ENCODE measurements at places on chromosomes 5 and 9.

DNA sequence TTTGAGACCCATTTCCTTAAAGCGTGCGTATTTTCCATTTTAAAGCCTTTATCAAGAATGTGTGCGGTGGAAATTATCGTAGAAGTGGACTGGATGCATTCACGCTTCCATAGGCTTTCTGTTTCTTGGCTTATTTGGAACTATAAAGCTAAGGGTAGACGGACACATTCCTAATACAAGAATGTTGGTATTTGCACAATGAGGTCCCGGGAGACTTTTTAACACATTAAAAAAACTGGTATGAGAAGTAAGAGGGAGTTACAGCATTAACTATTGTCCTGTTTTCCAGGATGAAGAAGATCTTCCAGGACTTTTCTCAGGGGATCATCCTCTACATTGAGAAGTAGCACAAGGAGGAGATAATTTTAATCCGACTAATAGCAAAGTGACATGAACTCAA is 653.0 kb downstream of the MTRR start:
- no peak for DNase-seq

GRCh38 chr9:22452415-22453010 is 5.9 kb downstream of the DMRTA1 start:
- peak; percentile 14 for DNase-seq

DNA sequence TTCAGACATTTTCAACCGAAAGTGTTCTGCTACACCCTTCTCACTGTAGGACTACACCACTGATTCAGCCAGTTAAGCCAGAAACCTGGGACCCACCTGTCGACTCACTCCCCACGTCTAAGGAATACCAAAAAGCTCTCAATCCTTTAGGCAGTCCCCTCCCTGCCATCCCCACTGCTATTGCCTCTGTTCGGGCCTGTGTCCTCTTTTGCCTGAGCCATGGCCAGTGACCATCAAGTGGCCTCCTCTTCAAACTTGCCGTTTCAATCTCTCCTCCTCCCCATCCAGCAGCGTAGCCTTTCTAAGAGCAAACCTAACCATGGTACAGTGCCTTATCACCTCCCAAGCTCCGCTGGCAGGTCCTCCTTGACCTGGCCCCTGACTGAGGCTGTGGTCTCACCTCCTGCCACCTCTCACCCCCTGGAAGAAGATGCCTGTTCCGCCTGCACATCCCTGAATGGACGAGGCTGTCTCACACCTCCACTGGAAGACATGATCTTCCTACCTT is 64.1 kb downstream of the GALNT12 start:
- no peak for DNase-seq

DNA sequence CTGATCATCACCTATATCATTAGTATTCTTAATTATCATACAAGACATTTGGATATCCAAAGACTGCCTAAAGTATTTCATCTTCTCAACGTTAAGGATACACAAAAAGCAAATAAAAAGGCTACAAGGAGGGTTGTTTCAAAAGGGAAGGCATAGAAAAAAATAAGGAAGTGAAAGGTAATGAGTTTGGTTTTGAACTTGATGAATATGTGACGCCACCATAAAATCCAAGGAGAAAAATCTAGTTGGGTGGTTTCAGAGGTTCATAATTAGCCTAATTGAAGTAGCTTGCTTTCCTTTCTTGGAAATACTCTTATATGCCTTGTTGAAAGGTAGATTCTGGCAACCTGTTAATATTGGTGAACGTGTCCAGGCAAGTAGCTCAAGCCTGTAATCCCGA is 96.1 kb upstream of the SGCD start:
- DNase-seq, result no peak

GRCh38 chr5:83956386-83956785 is 235.7 kb upstream of the HAPLN1 start:
- no peak for DNase-seq

DNA sequence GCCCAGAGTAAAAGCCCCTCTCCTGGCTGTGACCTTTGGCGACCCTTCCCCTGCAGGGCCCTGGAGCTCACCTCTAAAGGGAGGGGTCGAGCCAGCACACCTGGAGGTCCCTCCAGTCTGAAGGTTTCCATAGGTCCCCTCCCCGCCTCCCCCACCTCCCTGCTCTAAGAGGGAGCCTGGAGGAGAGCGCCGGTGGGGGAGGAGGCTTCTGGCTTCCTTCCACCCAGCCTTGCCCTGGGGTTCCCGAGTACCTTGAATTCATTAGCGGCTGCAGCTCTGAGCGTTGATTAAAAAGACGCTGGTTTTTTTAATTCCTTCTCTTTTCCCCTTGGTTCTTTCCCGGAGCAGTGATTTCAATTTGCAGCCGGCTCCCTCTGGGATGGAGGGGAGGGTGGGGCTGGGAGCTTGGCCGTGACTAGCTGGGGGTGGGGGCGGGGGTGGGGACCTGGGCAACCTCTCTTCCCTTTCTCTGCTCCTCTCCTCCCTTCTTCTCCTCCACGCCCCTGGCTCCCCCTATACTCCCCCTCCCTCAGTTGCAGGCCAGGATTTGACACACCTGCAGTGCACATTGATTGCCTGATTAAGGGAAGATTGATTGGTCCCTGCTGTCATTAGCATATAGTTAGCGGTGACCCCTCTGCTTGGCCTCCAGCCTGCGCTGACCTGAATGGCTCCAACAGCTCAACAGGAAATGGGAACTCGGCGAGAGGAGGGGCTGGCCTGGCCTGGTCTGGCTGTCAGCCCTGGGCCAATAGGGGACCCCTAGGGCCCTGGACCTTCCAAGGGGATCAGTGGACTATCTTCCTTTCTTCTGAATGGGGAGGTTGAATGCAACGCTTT is 67.5 kb upstream of the RAPGEF1 start:
- no peak for DNase-seq

DNA sequence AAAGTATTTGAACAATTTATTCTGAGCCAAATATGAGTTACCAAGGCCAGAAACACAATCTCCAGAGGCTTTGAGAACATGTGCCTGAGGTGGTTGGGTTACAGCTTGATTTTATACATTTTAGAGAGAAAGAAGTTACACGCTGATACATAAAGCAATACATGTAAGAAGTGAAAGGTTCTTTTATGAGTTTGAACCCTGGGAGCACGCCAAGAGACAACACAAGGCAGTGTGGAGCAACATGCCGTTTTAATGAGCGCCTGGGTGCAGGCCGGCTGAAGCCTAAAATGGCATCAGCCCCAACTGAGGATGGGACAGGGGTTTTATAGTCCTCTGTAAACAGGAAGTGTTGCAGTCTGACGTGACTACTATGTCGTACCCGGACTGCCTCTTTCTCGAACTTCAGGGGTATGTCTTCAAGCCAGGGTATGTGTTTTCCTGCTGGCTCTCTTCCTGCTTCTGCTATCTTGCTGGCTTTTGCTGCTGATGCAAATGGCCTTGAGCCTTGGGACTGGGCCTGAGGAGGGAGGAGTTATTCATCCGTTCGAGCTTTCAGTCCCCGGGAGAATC is 193.7 kb downstream of the CYLC2 start:
- DNase-seq, result no peak

GRCh38 chr9:16992138-16992537 is 121.7 kb upstream of the BNC2 start:
- no peak for DNase-seq

DNA sequence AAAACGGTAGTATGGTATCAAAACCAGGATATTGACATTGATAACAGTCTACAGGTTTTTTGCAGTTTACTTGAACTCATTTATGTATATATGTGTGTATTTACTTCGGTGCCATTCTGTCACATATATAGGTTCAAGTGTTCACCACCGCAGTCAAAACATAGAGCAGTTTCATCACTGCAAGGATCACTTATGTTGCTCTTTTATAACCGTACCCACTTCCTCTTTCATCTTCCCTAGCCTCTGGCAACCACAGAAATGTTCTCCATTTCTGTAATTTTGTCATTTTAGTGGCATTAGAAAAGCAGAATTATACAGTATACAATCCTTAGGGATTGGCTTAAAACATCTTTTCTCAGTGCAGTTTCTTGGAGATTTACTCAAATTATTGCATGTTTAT is 90.3 kb downstream of the SH3GL2 start:
- DNase-seq, result no peak

- no peak for DNase-seq
Measured at GRCh38 chr9:106862821-106863720, at the start of gene ZNF462. Gene ZNF462, plus strand, starts transcription at chr9:106863166. Its CDS starts 60,218 bp downstream, at chr9:106923384.

- DNase-seq, result no peak
Measured at GRCh38 chr5:99706160-99706559, 777.4 kb upstream of the CHD1 start.

- no peak for DNase-seq
Measured at GRCh38 chr9:124661271-124661670, 109.8 kb downstream of the NR6A1 start.

DNA sequence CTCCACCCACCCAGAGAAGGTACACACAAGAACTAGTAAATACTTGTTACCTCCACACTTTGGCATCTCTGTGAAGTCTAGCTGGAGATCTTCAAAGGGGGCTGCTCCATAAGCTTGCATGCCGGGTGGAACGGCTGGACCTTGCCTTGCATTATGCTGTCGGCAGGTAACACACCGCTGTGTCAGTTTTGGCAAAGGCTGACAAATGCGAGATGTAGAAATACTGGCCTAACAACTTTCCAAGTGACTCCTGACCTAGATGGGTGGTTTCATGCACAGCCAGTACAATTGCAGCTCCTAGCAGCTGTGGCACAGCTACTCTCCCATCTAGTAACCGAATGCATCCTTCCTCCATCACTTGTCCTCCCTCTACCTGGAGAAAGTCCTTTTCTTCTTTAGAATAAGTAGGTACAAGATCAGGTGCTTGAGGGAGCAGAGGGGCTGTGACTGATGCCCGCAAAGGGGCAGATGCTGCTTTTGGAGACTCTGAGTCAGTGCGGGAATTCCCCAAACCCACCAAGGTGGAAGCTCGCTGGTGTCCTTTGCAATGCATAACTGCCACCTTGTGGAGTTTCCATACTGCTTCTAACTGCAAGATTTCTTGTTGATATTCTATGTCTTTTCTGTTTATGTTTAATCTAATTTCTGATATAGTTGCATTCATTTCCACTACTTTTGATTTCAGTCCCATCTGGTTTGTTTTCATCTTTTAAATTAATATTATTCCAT is 78.4 kb downstream of the TMEM161B start:
- no peak for DNase-seq

DNA sequence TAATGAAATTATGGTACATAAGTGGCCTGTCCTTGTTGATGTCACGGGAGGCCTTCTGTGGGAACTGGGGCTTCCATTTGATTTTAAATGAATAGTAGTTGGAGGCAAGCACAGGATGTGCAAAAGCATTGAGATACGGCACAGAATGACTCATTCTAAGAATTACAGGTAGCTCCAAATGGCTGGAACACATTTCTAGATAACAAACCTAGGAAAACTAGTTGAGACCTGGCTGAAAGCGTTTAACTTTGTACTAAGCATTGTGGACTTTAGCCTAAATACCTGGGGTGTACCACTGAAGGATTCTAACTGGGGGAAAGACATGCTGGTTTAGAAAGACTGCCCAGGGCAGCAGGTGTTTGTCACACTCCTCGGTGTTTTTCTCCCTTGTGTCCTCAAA is 9.4 kb downstream of the SKP2 start:
- no peak for DNase-seq

GRCh38 chr9:89813482-89813881 is 208.7 kb downstream of the GADD45G start:
- DNase-seq, result no peak

- DNase-seq, result no peak
Measured at GRCh38 chr9:97276310-97276852, 31.1 kb upstream of the CCDC180 start.

DNA sequence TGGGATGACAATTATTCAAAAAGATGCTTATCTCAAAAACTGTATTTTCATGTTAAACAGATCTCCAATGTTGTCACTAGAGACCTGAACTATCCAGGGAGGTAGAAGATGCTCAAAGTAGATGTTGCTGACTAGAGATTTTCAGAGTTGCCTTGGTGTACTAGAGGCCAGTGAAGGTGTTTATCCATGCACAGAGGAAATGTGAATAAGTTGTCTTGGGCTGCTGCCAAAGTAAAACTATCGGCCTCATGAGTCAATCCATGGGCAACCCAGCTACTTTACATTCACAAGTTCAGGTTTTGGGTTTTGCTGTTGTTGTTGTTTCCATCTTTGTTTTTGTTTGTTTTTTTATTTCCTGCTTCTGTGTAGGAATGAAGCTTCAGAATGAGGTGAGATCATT is 141.1 kb upstream of the RANBP3L start:
- DNase-seq, result no peak

DNA sequence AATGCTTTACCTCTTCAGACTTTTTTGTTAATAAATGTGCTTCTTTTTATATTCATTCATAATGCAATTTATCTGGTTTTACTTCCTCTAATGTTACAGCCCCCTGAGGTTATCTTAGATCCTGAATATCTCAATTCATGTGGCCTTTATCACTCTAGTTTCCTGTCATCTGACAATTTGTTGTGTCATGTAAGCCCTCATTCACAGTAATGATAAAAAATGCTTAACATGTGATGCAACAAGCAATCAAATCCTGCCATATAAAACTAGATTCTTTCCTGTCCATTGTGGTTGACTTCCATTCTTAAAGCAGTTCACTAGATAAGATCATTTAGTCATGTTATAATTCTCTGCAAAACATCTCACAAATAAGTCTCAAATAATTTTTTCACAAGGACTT is 991.2 kb upstream of the ACO1 start:
- DNase-seq, result no peak

DNA sequence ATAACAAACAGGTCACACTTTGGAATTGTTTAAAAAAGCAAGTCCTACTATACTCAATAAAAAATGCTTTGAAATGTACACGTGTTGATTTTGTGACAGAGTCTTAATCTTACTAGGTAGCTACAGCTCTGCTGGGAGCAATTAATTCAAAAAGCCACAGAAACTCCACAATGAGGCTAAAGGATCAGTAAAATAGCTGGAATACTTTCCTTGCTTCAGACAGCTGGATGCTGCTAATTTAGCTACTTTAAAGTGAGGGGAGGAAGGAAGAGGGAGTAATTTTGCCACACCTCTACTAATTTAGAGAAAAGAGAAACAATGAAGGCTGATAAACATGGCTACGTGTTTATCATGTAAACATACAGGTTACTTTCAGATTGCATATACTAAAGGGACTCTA is 927.6 kb upstream of the DMAC1 start:
- no peak for DNase-seq

- no peak for DNase-seq
Measured at GRCh38 chr5:167812871-167813270, 478.6 kb upstream of the WWC1 start.

GRCh38 chr5:91403438-91403837 is 20.3 kb upstream of the ARRDC3 start:
- DNase-seq, result no peak

DNA sequence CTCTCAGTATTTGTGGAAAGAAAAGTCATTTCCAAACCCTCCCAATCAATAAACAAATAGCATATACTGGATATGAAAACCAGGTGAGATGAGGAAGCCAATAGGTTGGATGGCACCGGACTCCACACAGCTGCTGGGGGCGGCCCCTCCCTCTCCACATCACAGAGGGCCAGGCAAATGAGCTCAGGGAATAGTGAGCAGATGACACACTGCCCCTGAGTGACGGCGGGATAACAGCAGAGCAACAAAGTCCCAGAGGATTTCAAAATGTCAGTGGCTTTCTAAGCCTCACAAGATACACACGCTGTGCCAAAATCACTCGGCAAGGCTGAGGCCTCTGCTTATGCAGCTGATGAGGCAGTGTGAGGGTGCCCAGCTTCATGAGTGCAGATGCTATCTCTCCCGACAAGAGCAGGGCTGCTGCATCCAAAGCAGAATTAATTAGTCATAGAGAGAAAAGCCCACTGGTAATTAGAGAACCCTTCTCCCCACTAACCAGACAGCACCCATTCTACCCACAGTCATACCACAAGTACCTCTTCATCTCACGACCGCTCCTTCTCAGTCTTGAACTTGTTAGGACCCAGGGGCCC is 235.0 kb upstream of the NFIL3 start:
- DNase-seq, result no peak
